Stimulated activated CD4-positive, alpha-beta T cell treated with anti-CD3 and anti-CD28 coated beads, Interleukin-4, amount 100 ng/mL, for 24 hours (primary cell): ENCODE measurements at places on chromosomes 3 and 15.

- no peak for DNase-seq
Observed at GRCh38 chr3:196419386-196419785, 12.8 kb downstream of the UBXN7 start.

- no peak for DNase-seq
Observed at GRCh38 chr3:18892756-18893155, 255.6 kb upstream of the KCNH8 start.

- DNase-seq = no peak
Observed at GRCh38 chr3:120982608-120983320, 74.8 kb downstream of the STXBP5L start.

- DNase-seq = no peak
Observed at GRCh38 chr3:102205647-102206046, 229.2 kb upstream of the ZPLD1 start.

DNA sequence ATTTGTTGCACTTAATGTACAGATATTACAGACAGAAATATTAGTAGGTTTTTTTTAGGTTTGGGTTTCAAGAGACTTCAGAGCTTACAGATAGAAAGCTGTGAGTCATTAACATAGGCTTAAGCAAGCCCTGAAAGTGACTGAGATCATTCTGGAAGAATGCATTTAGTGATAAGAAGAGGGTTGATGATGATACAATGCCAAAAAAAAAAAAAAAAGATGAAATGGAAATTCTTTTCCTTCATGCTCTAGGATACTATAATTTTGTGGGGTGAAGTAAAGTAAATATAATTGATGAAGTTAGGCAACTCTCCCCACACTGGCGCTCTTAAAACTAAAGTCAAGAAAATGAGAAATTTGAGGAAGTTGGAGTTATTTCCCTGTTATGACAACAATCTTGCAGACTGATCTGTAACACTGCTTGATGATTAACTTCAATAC, 169.4 kb upstream of the ZNF385D start:
- DNase-seq = no peak

DNA sequence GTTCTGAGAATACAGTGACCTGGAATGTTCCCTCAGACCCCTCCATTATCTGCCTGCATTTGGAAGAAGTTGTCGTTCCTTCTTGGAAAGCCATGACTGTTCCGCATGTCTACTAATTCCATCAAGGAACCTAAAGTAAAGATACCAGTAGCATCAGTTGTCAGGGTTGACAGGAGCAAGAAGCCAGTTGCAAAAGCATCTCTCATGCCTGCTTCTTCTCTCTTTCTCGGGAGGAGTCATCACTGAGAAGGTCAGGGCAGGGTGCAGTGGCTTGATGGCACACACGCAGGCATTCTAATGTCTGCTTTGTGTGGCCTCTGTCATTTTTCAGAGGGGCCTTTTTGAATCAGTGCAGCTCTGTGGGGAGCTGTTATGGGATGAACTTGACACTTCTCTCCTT, 276.6 kb upstream of the TPM1 start:
- DNase-seq = no peak

- DNase-seq = no peak
Observed at GRCh38 chr15:44081026-44082013, 113.8 kb downstream of the FRMD5 start.

GRCh38 chr3:101531473-101532086, 18.6 kb upstream of the SENP7 start:
- no peak for DNase-seq

- DNase-seq = no peak
Observed at GRCh38 chr3:186383026-186383993, 21.3 kb upstream of the DGKG start.

DNA sequence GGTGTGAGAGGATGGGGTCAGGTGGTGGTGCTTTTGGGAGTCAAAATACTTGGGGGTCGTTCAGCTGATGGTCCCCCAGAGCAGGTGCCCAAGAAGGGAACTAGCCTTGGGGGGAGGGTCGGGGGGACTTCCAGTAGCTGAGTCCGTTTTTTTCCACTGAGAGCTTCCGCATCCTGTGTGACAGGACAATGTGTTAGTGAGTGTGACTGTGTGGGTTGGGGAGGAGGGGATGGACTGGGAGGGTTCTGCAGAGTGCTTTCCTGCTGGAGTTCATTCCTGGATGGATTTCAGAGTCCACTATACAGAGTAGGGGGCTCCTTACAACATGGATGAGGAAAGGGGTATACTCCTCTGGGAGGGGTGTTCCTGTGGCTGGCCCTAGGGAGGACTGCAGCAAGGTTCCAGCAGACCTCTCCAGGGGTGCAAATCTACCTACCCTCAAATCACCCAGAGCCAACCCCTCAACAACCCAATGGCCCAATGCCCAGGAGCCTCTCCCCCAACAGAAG, 601 bp upstream of the HYAL2 start:
- DNase-seq = no peak
